H7 (cell line): ENCODE measurements at places on chromosomes 7 and 10. TPM values are rescaled to one million over a fixed set of nuclear protein-coding genes. Genes with fewer than 3 reads are reported as not detected.

GRCh38 chr7:116702046-116702785 is 30.2 kb downstream of the MET start:
- DNase-seq, result no peak

- DNase-seq, result no peak
Observed at GRCh38 chr7:30237271-30237695, 47.1 kb upstream of the ZNRF2 start.

DNA sequence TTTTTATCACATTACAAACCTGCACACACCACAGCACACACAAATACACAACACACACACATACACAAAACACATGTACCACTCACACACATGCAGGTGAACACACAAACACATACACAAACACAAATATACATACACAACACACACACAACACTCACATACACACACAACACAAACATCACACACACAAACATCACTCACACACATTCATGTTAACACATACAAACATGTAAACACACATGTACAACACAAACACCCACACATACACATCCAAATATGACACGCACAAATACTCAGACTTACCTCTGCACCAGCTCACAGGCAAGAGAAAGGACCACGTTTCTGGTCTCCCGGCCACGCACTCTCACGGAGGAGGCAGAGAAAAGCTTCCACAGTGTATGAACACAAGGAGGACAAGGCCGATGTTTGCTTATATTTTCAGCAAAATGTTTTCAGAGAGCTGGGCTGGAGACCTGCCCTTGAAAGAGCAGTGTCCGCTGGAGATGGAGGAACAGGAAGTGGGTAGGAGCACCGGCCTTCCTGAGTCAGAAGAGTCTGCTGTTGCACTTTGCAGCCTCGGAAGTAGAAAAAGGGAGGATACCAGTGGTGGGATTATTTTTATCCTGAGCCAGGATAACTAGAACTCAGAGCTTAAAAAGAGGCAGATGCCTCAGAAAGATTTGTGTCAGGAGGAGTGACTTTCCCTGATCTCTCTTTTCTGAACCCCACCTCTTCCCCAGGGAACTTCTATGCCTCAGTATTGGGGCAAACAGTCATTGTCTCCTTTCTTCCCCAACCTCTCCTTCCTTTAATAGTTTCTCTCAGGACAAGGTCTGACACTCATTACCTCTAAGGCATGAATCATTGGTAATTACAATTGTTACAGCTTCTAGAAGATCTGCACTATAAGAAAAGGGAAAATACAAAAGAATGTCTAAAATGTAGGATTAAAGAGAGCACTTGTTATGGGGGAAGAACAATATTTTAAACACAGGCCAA is at the start of gene GIMAP6:
TSS of gene GIMAP6 (minus strand) at position 520 of the 999 bp plus-strand sequence. CDS start 2,243 bp downstream, outside the sequence.
- DNase-seq, result no peak

MOSPD3 gene
- total RNA-seq, result 18.6 and 21.8 TPM in 2 replicates

LIPM gene
- total RNA-seq, result not detected in 2 replicates

ZNF277 gene
- 29.8 and 43.3 TPM in 2 replicates for total RNA-seq

CCL24 gene
- not detected in 2 replicates for total RNA-seq

- no peak for DNase-seq
Observed at GRCh38 chr10:117819304-117819703, 227.4 kb downstream of the RAB11FIP2 start.

DNA sequence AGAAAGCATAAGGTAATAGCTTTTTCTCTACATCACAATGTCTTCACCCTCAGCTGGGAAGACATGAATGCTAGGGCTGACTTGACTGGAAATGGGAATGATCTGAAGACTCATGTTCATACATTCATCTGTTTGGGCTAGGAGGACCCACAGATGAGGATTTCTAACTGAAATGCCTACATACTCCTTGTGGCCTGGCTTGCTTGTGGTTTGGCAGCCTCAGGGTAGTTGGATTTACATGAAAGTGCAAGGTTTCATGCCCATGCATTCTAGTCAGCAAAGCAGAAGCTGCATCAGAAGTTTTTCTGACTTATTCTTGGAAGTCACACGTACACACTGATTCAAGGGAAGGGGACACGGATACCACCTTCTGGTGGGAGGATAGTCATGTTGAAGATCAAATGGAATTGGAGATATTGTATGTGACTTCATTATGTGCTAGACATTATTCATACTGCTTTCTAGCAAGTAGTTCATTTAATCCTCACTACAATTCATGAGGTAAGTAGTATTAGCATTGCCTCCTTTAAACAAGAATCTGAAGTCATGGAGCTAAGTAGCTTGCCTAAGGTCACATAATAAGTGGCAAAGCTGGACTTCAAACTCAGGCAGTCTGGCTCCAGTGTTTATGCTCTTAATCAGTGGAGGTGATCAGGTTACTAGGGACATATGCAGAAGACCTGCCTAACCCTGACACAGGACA is 957.0 kb downstream of the LRMDA start:
- no peak for DNase-seq

DNA sequence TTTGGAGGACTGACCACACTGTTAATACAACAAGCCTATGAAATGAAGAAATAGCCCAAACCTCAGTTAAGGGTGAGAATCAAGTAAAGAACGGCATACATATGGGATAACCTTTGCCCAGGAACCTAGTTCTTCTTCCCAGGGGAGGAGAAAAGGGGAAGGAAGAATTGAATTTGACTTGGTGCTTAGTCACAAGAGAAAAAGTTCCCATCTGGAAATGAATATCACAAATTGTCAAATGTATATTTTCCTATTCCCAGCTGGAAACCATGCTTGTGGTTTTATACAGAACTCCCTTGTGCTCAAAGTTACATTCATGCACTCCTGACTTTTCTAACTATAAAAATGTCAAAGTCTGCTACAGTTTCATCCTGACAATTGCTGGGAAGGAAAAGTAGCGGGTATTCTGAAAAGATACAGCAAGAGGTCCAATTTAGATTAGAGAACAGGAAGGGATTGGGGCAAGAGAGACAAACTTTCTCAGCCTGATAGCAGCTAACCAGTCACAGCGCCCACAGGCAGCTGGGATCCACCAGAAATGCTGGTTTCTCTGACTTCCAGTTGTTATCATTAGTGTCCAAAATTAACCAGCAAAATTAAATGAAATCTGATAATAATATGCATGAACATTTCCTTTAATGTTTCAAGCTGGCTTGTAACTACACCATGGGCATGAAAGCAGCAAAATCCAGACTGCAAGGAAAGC is 18.6 kb upstream of the GSAP start:
- DNase-seq, result no peak
